ENCODE measurements at places on chromosomes 5 and 9. TPM values are rescaled to one million over a fixed set of nuclear protein-coding genes. Genes with fewer than 3 reads are reported as not detected.

GRCh38 chr9:105647595-105648349 lies 14.5 kb upstream of the TAL2 start:
- no peak for DNase-seq

DNA sequence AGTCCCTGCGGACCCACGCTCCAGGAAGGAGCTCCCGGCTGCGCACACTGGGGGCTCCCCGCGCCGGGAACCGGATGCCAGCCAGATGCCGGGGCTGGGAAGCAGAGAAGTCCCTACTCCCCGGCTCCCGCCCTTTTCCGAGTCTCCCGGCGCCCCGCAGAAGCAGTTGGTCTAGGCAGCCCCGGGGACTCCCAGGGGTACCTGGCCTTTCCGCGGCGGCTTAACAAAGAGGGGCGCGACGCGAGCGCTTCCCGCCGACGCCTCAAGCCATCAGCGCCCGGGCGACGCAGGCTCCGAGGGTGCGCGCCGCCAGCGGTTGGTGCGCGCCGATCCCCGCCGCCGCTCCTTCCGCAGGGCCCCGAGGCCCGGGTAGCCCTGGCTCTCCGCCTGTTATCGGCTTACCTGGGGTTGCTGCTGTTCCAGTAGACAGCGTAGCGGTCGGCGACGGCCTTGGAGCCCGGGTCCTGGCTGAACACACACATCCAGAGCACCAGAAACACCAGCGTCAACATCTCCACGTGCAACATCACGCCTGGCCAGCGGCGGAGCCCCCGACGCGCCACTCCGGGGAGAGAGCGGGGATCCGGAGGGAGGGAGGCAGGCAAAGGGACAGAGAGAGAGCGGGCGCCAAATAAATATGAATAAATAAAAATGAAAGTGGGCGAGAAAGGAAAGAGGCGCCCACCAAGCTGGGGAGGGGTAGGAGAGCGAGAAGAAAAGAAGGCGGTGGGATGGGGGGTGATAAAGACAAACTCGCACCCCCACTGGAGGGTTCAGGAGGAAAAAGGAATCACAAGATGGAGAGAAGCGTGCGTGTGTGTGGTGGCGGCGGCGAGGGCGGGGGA lies 428 bp downstream of the EFNA5 start:
- peak; percentile 18 for DNase-seq

DNA sequence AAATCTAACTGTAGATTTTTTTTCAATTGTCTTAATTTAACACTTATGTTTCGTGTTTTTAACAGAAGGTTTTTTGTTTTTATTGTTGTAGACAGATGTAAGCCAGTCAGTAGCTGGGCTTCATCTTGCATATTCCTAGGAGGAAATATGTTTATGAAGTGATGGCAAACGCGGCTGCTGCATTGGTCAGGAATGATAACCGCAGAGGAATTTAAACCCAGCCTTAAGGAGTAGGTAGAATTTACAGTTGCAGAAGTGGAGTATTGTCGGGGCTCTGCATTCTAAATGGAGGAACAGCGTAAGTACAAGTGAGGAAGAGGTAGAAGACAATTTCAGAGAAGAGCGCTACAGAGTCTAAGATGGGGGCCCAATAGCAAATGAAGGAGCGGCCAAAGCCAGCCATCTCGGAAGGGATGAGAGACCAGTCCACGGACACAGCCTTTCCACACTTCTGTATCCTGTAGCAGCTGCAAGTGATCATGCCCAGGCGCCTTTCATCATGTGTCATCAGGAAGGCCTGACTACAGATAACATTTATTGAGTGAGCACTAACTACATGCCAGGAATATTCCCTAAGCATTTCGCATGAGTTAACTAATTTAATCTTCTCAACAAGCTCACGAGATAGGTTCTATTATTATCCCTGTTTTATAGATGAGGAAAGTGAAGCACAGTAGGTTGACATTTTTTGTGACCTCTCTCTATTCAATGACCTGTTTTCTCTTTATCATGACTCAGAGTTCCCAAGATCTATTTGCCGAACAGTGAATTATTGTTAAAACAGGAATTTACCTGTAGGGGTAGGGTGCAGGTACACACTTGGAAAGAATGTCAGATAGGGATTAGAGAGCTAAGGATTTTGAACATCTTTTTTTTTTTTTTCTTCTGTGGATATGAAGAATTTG lies 38.1 kb downstream of the CMYA5 start:
- no peak for DNase-seq

GRCh38 chr9:114721491-114722079 lies 39.6 kb upstream of the TEX48 start:
- no peak for DNase-seq

- DNase-seq = no peak
Measured at GRCh38 chr5:133990396-133990795, 14.4 kb downstream of the VDAC1 start.

GRCh38 chr5:83715236-83716065 lies 5.2 kb downstream of the HAPLN1 start:
- DNase-seq = no peak

DNA sequence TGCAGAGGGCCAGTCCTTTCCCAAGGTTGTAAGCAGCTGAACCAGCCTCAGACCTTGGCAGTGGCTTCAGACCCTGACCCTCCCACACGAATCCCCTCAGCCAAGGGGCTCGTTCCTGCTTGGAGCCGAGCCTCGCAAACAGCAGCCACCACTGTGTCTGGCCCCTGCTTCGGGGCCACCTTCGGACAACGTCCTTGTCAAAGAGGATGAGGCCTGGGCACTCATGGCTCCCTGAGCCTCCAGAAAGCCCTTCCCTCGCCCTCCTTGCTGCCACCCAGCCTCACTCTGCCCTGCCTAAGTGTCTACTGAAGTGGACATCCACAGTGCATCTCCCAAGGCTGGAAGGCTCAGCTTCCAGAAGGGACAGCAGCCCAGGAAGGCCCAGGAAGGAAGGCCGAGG lies 161.7 kb downstream of the OLFM1 start:
- no peak for DNase-seq

DNA sequence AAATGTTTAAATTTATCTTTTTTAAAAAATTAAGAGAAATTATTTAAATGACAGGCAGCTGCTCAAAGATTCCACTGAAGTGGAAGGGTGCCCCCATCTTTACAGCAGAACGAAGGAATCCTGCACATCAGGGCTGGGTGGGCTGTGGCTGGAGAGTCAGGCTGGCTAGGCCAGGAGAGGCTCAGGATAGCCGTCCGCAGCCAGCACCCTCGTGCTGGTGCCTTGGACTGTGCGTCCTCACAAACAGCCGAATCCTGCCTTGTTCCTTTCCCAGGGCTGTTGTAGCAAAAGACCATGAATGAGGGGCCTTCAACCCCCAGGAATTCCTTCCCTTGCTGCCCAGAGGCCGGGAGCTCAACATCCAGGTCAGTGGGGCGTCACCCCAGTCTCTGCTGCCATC lies 64.6 kb upstream of the FCN1 start:
- no peak for DNase-seq

DNA sequence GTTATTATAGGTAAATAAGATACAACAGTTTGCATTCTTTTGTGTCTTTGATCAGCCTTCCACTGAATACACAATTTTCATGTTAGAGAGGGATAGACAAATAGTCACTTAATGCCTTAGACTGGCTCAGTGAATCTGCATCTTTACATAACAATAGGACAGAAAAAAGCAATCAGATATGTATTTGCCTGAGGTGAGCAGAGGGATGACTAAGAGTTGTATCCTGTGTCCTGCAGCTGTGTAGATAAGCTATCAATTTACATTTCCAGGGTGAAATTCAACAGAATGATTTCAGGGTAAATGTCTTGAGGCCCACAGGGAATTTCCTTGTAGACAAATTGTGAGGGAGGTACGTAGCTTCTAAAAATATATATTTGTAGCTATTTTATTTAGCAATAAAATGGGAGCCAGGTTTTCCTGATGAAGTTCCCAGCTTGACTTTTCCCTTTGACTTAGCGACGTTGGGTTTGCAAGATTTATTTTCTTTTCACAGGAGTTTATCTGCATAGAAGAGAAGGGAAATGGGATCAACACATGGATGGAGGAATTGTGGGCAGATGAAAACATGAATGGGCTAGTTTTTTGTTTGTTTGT lies 586.1 kb upstream of the CDH6 start:
- no peak for DNase-seq

DNA sequence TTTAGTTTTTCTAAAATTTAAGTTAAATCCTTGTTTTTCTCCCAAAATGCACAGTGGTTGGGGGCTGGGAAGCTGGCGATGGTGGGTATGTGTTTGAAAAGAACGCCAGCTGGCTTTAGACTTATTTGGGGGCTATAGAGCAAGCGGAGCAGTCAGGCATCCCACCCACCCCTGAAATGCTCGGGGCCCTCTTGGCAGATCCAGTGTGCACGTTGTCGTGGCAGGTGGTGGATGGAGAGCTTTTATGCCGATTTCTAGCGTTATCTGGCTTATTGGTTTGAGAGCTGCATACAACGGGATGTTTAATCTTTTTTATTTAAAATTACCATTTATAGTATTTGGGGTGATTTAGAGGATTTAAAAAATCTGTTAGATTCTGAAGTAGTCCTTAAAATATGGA lies 8.1 kb downstream of the BASP1 start:
- no peak for DNase-seq

DNA sequence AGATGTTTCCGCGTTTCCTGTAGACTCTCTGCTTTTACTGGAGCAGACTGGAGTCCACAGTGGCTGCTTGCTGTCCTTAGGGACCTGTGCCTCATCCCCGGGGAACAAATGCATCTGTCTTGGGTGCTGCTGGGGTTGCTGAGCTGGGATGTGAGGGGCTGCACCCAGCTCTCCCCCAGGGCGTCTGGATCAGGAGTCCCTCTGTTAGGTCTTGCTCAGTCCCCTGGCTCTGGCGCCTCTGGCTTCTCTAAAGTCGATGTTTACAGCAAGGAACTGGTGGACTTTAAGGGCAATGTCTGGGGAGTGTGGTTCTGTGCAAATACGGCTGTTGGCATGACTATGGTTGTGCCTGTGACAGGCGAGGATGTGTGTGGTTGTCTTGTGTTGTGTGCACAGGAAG lies 91.4 kb downstream of the CACNA1B start:
- no peak for DNase-seq

- DNase-seq = no peak
Measured at GRCh38 chr9:9299134-9299533, 1313.7 kb downstream of the PTPRD start.

PLPP7 gene
- total RNA-seq = 6.2 TPM

SLC6A7 gene
- 11.3 TPM for total RNA-seq

ARAP3 gene
- total RNA-seq = 2.8 TPM
